ENCODE measurements at places on chromosomes 13 and 19.

- no peak for DNase-seq
Observed at GRCh38 chr19:30428844-30429243, 56.7 kb downstream of the ZNF536 start.

GRCh38 chr19:11580116-11580515 lies 2.7 kb upstream of the ACP5 start:
- DNase-seq, result no peak

- DNase-seq, result no peak
Observed at GRCh38 chr13:79401259-79402070, 4.6 kb downstream of the RBM26 start.

DNA sequence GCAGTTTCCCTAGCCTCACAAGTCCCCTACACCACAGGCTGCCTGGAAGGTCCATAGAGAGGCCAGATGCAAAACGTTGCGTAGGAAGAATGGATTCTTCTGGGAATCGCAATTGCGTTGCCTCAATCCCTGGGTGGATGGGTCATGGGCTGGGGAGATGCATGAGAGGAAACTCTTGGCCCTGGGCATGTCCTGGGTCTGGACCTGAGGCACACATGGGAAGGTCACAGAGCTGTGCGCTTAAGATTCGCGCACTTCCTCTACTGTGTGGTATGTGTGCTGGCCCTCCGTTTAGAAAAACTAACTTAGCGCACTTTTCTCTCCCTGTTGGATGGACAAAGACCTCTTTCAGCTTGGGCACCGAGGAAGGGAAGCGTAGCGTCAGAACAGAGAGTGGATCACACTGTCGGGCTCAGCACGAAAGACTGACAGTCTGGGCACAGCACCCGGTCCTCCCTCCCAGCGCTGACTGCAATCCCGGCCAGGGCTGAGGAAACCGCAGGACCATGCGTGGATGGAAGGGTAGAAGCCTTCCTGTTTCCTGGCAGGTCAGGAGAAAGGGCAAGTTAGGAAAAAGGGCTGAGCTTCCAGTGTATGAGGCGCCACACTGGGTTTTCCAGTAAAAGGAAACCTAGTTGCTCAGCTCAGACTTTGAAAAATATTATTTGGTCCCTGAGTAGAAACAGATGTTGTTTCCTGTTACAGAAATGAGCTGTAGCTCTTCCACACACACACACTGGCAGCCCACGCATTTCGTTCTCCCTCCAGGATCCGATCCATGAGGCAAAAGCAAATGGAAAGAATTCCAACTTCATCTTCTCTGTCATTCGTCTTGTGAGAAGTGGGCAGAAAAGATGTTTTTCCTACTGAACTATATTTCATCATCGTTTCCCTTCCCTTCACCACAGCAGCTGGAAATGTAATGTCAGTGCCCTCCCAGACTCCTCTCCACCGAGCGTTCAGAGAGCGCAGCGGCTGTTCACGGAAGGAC lies 86.0 kb downstream of the ING1 start:
- DNase-seq, result peak; percentile 90

- DNase-seq, result no peak
Observed at GRCh38 chr13:40023595-40024203, 368.2 kb downstream of the COG6 start.

DNA sequence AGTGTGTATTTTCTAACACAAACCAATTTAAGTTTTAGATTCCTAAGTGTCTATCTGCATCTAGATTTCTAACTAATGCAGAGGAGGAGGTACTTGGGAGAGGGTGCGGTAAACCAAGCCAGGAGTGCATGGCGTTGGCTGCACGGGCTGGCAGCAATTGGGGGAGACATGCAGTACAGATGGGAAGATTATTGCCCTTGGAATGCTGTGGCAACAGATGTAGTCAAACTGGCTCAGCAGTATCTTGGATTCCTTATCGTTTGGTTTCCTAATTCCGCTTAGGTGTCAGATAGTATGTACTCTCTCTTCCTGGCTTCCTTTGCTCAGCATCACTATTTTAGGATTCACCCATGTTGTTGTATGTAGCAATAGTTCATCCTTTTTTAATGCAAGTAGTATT lies 29.4 kb upstream of the STK24 start:
- no peak for DNase-seq

GRCh38 chr13:73870970-73871935 lies 263.0 kb downstream of the KLF12 start:
- no peak for DNase-seq

DNA sequence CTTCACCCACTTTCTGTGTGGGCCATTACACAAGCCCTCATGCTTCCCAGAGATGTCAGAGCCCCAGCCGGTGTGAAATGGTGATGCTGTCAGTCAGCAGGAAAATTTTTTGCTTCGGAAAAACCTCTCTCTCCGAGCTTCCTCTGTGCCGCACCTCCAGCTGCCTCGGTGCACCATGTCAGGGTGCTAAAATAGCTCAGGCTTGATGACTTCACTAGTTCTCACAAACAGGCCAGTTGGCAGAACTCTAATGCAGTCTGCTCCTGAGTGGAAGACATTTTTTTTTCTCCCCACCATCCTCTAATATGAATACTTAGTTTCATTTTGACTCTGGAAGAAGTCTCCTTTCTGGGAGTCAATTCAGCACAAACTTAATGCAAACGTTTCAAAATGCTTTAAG lies 71.3 kb downstream of the KLF12 start:
- DNase-seq, result peak; percentile 83

DNA sequence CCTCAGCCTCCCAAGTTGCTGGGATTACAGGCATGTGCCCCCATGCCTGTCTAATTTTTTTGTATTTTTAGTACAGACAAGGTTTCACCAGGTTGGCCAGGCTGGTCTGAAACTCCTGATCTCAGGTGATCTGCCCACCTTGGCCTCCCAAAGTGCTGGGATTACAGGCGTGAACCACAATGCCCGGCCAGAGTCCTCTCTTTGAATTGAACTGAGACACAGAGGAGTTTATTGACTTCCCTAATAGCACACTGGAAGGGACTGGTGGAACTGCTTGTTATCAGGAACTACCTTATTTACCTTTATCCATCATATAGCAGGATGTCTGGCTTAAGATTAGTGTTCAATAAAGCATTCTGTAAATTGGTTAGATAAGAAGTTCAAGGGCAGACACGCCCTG lies 613.8 kb downstream of the EFNB2 start:
- no peak for DNase-seq

- peak; percentile 11 for DNase-seq
Observed at GRCh38 chr19:33192010-33192409, 2.1 kb upstream of the LRP3 start.

DNA sequence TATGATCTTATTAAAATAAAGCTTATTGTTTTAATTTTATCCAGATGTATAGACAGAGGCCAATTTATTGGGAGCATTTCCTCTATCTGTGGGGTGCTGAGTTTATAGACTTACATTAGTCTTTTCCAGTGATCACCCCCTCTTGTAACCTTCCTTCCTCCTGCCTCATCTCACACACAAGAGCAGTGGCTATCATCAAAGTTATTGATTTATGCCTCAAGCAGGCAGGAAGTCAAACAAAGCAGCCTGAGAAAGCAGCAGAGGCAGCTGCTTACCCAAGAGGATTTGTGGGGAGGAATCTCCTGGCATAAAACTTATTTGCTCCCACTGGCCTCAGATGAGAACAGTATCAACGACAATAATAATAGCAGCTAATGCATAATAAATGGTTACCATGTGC lies 26.3 kb upstream of the DCLK1 start:
- DNase-seq, result no peak

GRCh38 chr19:14497228-14497921 lies 1.4 kb upstream of the GIPC1 start:
- DNase-seq, result no peak

- DNase-seq, result no peak
Observed at GRCh38 chr13:80441968-80442367, 101.0 kb upstream of the SPRY2 start.

DNA sequence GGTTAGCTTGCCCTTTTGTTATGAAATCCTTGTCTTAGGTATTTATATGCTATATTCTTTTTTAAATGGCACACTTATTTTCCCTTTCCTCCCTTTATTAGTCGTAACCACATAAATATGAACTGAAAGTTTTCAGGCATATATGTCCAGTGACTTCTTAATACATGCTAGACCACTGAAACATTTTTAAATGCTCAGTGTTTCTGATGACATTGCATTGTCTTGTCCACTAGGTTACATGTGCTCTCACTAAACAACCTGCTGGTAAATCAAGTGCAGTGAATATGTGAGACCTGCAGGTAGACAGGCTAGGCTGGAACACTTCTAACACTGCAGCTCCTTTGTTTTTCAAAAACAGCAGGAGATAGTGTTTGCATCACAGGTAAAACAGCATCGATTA lies 332.6 kb upstream of the DACH1 start:
- no peak for DNase-seq

GRCh38 chr19:58531034-58531840 lies 11.6 kb upstream of the ZBTB45 start:
- DNase-seq, result no peak

DNA sequence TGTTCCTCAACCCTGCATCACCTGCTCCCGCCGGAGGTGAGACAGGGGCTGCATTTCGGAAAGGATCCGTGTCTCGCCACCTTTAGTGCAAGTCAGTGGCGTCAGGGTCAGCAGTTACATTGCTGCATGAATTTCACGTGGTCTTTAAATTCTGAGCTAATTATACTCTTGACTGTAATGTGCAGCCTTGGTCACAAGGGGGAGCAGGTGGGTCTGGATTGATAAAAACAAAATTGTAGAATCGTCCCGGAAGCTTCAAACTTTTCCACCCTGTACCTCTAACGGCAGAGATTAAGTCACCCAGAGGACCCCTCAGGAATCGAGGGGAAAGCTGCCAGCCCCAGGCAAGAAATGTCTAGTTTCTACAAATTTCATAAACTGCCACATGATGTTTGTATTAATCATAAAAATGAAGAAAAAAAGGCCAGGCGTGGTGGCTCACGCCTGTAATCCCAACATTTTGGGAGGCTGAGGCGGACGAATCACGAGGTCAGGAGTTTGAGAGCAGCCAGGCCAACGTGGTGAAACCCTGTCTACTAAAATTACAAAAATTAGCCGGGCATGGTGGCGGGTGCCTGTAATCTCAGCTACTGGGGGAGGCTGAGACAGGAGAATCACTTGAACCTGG lies 20.2 kb downstream of the BBC3 start:
- no peak for DNase-seq

DNA sequence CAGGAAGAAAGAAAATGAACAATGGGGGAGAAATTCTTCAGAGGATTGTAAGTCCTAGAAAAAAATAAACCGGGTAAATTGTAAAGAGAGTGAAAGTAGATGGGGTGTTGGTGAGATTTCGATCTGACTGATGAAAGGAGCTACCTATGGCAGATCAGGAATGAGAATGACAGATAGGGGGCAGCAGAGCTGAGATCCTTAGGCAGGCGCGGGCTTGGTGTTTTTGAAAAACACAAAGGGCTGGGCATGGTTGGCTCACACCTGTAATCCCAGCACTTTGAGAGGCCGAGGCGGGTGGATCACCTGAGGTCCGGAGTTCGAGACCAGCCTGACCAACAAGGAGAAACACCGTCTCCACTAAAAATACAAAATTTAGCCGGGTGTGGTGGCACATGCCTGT lies 1468.6 kb upstream of the SLC10A2 start:
- DNase-seq, result no peak

DNA sequence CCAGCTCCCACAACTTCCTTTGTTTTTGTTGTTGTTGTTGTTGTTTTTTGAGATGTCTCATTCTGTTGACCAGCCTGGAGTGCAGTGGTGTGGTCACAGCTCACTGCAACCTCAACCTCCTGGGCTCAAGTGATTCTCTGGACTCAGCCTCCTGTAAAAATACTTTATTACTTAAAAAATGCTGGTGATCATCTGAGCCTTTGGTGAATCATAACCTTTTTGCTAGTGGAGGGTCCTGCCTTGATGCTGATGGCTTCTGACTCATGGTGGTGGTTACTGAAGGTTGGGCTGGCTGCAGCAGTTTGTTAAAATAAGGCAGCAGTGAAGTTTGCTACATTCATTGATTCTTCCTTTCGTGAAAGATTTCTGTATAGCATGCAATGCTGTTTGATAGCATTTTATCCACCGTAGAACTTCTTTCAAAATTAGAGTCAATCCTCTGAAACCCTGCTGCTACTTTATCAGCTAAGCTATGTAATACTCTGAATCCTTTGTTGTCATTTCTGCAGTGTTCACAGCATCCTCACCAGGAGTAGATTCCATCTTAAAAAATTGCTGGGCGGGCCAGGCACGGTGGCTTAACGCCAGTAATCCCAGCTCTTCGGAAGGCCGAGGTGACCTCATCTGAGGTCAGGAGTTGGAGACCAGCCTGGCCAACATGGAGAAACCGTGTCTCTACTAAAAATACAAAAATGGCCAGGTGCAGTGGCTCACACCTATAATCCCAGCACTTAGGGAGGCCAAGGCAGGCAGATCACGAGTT lies 18.0 kb downstream of the ARHGAP35 start:
- no peak for DNase-seq

- no peak for DNase-seq
Observed at GRCh38 chr13:26784704-26785639, 24.4 kb upstream of the GPR12 start.

GRCh38 chr13:81395368-81395767 lies 1054.4 kb upstream of the SPRY2 start:
- no peak for DNase-seq

DNA sequence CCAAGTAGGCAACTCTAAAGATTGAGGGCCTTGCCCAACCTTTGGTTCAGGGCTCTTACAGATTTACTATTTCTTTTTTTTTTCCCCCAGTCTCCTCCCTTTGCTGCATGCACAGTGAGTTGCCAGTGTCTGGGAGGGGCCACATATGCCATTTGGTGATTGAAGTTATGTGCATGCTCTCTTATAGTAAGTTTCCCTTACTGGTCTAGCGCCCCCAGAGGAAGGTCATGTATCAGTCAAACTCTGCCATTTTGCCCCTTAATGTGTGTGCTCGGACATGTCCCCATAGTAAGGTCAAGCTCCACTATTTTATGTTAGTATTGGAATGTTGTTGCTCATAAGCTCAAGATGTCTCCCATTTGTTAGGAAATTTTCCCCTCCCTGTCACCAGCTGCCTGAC lies 1138.0 kb upstream of the SLC10A2 start:
- no peak for DNase-seq

DNA sequence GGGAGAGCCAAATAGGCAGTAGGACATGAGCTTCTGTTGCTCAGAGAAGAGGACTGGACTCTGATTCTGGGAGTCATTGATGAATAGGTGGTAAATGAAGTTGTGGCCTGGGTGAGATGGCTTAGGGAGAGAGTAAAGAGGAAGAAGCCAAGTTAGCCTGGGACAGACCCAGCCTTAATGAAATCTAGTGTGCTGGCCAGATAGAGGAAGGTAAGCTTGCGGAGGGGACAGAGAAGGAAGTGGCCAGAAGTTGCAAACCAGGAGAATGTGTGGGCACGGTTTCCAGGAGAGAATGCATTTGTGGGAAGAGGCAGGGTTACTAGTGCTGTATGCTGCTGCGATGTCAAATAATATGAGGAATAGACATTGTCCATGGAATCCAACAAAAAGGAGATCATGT lies 83.3 kb upstream of the OLFM4 start:
- no peak for DNase-seq

Data from posterior vena cava (tissue), 2 donors.